ENCODE measurements at places on chromosomes 5 and 9. TPM values are rescaled to one million over a fixed set of nuclear protein-coding genes. Genes with fewer than 3 reads are reported as not detected.

- DNase-seq = no peak
Measured at GRCh38 chr9:112535301-112535700, 48.7 kb downstream of the KIAA1958 start.

DNA sequence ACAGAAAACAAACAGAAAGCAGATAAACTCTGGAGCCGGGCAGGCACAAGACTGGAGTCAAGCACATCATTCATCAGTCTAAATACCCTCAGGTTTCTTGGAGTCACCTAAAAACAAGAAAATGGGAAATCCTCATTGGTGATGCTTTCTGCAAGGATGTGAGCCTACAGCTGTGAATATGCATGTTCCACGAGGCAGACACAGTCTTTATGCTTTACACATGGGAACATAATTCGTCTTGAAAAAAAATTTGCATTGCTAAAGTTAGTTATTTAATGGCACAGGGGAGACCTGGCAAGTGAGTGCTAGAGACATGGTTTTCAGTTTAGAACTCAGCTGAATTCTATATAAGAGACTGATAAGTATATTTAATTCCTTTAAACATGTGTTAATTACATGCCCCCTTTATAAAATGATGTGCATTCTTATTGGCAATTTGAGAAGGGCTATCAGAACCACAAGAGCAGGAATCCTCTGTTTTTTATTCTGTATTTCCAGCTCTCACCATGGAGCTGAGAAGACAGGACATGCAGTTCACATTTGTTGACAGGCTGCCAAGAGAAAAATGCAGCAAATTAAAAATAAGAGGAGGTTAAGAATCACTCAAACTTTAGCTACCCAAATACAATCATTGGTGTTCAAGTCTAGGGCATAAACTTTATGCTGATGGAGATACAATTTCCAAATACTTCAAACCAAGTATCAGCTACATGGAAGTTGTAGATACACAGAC, 438.0 kb upstream of the MPDZ start:
- DNase-seq = no peak

DNA sequence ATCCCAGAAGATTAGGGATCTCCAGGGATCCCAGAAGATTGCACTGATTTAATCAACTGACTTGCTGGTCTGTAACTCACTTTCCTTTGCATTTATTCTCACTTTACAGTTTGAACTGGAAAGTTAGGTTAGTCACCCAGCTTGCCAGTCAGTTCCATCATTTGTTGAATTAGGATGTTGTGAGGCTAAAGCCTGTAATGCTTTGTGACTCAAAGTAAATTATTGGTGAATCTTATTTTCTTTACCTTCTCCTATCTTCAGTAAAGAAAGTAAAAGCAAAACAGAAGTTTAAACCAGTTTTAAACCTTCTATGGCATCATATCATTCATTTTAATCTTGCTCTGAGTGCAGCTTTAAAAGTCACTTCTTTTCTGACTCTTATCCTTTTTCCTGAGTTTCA, 85.8 kb downstream of the SLC44A1 start:
- no peak for DNase-seq

The ARSK gene
- 13.7 TPM for total RNA-seq

The LCN9 gene
- total RNA-seq = not detected

DNA sequence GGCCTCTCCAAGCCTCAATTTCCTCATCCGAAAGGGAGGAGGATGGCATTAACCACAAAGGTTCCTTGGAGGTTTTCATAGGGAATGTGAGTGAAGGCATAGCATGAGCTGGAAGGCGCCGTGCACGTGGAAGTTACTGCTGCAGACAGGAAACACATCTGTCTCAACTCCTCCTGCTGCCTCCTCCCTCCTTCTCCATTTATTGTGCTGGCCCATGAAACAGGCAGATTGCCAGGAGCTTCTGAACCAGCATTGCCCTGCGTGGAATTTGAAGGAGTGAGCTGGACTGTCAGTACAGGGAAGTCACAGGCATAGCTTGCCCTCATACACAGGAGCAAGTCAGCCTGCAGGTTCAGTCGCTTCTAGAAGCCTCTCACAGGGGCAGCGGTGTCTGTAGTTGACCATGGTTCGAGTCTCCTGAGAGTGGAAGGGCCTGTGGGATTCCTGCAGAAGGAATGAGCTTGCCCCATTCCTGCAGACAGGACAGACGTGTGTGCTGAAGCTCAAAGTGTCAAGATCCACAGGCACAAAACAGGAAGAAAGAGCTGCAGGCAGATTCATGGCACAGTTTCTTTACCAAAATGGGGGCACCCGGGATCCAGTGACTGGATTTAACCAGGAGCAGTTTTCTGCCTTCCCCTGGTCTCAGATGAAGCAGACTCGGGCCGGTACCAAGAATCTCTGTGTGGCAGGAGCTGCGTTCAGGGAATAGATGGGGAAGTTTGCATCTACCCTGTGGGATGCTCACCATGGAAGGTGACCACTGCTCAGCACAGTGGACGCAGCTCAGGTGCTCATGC, 48.7 kb upstream of the CTSL start:
- DNase-seq = no peak

The HACD4 gene
- 0.13 TPM for total RNA-seq

GRCh38 chr5:147857302-147858129, 21.0 kb upstream of the SCGB3A2 start:
- DNase-seq = peak; percentile 52

- DNase-seq = no peak
Measured at GRCh38 chr5:96569332-96569731, 92.8 kb upstream of the CAST start.

DNA sequence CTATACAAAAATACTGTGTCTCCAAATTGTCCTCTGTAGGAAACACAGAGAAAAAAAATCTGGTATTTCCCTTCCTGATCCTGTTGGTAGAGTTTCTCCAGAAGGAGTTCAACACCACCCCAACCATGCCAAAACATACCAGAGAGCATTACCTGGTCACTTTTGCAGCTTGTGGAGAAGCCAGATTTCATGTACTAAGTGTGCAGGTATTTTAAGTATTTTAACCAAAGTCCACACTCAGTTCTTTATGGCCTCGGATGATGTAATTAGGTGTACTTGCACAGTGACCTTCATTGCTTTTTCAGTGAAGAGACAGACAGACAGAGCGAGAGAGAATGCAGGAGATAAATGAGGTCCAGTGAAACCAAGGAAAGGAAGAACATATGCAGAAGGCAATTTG, 2046.8 kb upstream of the CDH9 start:
- no peak for DNase-seq
